ENCODE measurements at places on chromosomes 2 and 18. TPM values are rescaled to one million over a fixed set of nuclear protein-coding genes. Genes with fewer than 3 reads are reported as not detected.

TGFA gene
- 2.1 TPM for total RNA-seq

FAM161A gene
- total RNA-seq = 0.78 TPM

TNFRSF11A gene
- total RNA-seq = 0.94 TPM

CCDC68 gene
- total RNA-seq = 3.7 TPM

HK2 gene
- total RNA-seq = 4.1 TPM

PARD3B gene
- total RNA-seq = 6.8 TPM

ELOA2 gene
- not detected for total RNA-seq

SIGLEC15 gene
- not detected for total RNA-seq

ESPNL gene
- not detected for total RNA-seq

FZD7 gene
- 25.3 TPM for total RNA-seq

GRCh38 chr2:8152392-8153257, 529.2 kb upstream of the ID2 start:
- no peak for DNase-seq

DNA sequence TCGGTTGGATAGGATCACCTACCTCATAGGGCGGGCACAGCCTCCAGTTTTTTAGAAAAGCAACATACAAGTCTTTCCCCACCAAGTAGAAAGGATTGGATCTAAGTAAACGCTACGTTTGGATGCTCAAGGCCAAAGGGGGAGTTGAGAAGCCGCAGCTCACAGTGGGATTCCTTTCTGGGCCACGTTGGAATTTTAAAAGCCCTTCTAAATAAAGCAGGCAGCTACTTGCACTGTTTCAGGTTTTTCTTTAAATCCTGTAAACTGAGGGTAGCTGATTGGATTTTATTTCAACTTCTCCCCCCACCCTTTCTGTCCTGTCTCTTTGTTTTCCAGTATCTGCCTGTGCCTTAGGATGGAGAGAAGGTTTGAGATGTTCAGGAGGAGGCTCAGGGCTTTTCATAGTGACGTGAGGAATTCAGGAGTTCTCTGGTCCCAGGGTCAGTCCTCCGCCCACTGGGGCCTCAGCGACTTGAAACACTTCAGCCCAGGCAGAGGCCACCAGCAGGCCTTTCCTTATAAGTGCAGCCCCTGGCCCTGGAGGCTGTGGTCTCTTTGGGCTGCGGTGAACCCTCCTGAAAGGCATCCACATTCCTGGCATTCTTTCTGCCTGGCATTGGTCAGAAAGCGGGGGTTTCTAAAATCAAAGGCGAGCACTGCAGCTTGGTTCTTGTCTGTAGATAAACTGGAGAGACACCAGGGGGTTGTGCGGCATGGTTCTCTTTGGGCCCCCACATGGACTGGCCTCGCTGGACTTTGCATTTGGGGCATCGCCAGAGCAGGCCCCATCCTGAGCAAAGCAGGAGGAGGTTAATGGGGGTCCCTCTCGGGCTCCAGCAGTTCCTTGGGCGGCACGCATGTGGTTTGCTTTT, 44.5 kb downstream of the SH3BP4 start:
- DNase-seq = no peak

- no peak for DNase-seq
Observed at GRCh38 chr2:211598238-211598637, 940.4 kb downstream of the ERBB4 start.

- DNase-seq = no peak
Observed at GRCh38 chr2:65134158-65134557, 4.3 kb upstream of the RAB1A start.

DNA sequence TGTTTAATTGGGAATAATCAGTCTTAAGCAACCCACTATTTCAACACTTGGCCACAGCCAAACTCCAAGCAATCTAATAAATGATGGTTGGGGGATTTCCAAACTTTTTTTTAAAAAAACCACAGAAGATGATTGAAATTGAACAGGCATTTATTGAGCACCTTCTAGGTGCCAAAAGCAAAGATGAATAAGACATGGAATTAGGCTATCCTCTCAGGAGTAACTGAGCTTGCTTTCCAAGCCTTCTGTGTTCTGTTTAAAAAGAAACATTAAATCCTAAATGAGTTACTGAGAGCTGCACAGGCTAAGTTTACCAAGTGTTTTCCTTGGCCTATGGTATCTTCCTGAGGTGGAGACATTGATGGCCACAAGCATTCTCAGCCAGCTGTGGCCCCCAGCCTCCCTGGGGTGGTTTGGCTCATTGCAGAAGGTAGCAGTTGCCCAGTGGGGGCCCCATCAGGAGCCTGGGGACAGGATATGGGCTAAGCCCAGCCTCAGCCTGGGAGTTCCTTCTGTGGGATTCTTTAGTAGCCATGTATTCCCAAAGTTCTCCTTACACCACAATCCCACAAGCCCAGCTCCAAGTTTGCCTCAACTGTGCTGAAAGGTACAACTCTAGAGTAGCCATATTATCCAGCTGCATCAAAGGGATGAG, 174.3 kb downstream of the C1D start:
- no peak for DNase-seq

DNA sequence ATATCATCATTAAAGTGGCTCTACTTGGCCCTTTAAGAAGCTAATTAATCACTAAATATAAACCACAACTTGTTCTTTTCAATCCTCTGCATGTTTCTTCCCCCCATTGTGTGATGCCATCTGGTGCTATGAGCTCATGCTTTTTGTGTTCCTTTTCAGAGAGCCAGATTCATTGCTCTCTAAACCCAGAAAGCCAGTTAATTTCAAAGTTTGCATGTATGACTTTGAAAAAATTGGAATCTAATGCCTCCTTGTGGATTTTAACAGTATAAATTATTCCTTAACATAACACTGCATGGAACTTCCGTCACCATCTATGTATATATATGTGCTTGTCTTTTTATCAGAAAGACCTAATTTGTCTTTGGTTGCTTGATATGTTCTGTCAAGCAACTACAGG, 31.1 kb downstream of the TMEM178A start:
- DNase-seq = no peak

DNA sequence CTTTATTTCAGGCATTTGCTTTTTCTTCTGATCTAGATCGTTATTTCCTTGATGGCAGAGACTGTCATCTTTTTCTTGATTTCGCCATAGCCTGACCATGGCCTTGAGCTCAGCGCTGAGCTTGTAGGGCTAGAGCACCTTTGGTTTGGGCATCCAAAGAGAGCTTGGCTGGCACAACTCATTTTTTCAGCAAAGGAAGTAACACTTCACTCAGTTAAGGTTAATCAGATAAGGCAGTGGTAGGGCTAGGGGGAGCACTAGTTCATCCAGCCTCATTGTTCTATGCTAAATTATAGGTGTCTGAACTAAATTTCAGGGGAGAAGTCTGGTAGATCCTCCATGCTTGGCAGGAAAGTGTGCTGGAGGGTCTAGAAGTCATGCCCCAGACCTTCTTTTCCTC, 125.0 kb downstream of the SETBP1 start:
- DNase-seq = no peak

Measured in Right ventricle myocardium superior (tissue), 1 donor.